ENCODE measurements at places on chromosomes 7 and 10.

DNA sequence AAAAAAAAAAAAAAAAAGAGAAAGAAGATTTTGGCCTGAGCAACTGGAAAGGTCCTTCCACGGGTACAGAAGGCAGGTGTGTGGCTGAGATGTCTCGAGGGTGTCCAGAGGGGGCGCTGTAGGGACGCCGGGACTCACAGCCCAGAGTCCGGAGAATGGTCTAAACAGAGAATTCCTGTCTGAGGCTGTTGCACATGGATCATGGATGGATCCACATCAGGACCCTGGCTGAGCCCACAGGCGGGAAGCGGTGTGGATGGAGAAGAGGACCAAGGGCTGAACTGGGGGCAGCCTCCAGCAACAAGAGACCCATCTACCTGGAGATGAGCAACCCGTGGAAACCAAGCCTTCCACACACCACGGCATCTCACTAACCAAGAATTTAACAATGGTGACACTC, 55.0 kb downstream of the PKD1L1 start:
- DNase-seq = no peak

DNA sequence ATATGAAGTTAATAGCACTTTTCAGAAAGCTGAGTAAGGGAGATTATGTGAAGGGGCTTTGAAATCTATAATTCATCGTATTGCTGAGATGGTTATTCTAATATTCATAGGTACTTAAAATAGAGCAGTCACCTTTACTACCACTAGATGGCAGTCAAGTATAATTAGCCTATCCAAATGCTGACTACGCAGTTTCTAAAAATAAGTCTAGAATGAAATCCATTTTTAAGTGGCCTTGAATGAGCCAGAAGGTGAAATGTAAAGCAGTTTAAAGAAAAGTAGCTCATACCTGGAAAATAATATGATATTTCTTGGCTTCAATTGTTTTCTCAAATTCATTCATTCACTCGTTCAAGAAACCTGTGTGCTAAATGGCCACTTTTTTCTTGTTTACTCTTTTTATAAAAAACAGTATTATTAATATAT, 1277.1 kb downstream of the GATA3 start:
- peak; percentile 23 for DNase-seq

GRCh38 chr7:41979834-41980307, 257.1 kb downstream of the GLI3 start:
- DNase-seq = no peak

- DNase-seq = no peak
Observed at GRCh38 chr7:77315182-77315591, 101.0 kb downstream of the GSAP start.

- no peak for DNase-seq
Observed at GRCh38 chr7:151374139-151374538, 32.5 kb downstream of the NUB1 start.

- no peak for DNase-seq
Observed at GRCh38 chr7:157445956-157446295, 109.1 kb downstream of the DNAJB6 start.

DNA sequence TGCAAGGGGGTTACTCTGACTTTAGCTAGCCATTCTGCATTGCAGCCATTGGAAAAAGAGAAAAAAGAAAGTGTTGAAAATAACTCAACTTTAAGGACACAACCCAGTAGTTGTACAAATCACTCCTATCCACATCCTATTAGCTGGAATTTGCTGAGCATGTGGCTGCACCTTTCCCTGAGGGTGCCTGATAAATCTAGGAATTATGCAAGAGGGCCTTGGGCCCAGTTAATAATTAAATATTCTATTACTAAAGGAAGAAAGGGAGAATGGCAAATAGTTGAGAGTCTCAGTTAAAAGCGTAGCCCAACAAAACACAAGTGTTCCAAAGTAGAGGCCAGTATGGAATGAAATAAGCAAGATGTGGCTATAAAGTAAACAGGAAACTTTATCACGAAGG, 200.9 kb upstream of the CNTNAP2 start:
- no peak for DNase-seq

- DNase-seq = no peak
Observed at GRCh38 chr7:85178531-85179298, 8.1 kb downstream of the SEMA3D start.
